ENCODE measurements at places on chromosomes 1 and 21.
A peak's percentile ranks its signal among the peaks of the same experiment; 100 is the strongest.

DNA sequence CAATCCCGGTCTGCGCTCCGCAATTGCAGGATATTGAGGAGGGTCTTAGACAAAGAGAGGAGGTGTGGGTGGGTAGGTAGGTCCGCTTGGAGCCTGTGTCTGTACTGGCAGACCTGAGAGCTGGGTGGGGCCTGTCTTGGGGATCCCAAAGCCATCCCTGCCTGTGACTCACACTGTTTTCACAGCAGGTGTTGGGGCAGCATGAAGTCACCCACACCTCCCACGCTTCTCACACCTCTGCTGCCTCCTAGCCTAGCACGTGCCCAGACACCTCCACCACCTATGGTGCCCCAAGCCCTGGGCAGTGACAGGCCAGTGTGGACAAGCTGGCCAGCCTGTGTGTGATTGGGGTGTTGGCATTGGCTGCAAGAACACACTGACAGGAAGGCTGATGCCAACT is 65.7 kb upstream of the ECE1 start:
- no peak for DNase-seq

GRCh38 chr1:24416666-24417391 is 1.2 kb downstream of the NIPAL3 start:
- peak; percentile 75 for DNase-seq

DNA sequence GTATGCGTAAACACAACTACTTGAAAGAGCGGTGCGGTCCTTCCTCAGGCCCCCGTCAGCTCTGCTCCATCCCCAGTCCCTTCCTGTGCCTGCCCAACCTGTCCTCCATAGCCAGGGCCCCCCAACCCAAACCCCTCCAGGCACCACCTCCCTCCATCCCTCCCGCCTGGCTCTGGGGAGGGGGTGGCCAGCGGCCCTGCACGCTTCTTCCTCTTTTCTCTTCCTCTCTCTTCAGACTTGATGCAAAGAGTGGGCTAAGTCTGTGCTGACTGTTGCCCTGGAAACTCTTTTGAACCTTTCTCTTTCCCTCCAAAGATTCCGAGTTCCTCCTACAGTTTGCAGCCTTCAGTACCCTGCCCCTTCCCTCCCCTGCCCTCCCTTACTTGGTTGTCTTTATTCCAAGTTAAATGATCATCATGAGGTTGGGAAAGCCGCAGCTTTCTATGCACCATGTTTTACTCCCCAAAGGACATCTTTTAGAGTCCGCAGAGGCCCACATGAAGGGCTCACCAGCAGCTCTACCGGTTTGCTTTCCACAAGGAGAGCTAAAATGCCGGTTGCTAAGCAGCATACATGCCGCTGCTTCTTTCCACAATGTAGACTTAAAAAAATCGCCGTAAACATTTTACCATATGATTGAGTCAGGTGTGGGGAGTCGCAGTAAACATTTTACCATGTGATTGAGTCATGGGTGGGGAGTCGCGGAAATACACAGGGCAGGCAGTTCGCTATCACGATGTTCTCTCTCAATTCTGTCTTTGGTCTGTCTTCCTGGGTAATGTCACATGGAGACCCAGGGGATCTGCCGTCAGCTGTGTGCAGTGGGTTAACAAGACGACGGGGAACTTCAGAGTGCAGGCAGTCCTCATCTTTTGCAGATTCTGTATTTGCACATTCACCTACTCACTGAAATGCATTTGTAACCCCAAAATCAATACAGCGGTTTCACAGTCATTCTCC is 525.3 kb downstream of the KIF26B start:
- DNase-seq, result no peak

DNA sequence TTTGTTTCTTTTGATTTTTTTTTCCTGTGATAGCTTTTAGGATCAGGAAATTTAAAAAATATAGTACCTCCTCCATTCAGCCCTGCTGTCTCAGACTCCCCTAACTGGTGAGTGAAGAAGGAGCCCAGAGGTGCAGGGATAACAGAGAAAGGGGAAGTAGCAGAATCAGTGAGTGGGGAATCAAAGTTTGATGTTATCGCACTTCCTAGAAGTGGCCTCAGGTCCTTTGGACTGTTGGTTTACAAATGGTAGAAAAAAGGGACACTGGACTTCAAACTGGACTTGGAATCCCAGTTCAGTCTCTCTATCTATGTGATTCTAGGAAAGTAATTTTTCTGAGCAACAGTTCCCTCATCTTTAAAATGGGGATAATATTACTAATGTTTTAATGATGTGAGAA is 99.5 kb downstream of the FGGY start:
- DNase-seq, result no peak

DNA sequence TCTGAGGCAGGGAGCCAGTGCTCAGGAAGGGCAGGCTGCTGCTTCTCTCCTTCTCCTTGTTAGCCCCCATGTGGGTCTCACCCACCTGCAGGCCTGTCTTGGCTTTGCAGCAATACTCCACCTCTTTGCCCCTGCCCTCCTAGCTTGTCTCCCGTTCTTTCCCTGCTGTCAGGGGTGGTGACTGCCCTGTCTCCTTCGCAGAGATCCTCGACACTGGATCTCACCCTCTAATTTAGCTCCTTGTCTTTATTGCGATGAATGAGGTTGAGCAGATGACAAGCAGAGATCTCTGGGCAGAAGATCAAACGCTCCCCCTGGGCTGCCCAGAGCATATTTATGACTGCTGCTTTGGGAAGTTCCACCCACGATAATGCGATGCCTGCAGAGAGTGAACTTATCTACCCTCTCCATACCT is 199.2 kb downstream of the ROR1 start:
- no peak for DNase-seq

DNA sequence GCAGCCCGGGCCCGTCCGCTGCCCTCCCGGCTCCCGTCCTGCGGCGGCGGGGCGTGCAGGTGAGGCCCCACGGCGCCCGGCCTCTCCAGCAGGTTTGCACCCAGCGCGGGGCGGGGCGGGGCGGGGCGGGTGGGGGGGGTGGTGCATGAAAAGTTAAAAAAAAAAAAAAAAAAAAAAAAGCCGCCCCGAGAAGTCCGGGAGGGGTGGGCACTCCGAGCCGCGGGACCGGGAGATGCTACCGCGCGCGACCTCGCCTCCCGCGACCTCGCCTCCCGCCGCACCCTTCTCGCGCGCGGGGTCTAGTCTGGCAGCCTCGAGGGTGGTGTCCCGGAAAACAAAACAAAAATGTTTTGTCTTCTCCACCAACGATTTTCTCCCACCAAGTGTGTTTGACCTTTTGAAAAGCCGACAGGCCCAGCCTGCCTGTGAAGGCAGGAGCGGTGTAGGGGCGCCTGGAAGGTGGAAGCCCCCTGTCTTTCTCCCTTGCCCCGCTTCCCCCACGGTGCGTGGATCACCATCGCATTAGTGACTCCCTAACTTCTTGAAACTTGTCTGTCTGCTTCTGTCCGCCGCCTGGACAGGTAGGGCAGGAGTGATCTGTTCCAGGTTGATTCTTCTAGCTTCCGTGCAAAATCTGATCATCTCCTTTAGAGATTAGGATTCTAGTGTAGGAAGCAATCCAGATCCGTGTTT is 569 bp downstream of the RCAN3 start:
- no peak for DNase-seq

- DNase-seq, result no peak
Observed at GRCh38 chr1:87402241-87403002, 73.7 kb downstream of the LMO4 start.

- DNase-seq, result peak; percentile 10
Observed at GRCh38 chr1:185375583-185375982, 58.5 kb upstream of the IVNS1ABP start.

DNA sequence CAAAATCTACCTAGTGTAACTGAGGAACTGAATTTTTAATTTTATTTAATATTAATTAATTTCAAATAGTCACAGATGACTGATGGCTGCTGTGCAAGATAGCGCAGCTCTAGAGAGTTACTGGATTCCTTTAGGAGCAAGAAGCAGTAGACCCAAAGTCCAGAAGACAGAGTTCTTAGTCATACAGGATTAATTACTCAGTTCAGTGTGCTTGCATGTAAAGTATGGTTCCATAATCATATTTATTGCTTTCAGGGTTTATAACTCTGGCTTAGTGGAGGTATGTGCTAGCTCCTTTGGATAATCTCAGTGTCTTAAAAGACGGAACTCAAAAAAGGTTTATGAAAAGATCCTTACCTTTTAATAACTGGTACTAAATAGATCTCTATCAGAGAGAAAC is 17.4 kb downstream of the CEPT1 start:
- no peak for DNase-seq

DNA sequence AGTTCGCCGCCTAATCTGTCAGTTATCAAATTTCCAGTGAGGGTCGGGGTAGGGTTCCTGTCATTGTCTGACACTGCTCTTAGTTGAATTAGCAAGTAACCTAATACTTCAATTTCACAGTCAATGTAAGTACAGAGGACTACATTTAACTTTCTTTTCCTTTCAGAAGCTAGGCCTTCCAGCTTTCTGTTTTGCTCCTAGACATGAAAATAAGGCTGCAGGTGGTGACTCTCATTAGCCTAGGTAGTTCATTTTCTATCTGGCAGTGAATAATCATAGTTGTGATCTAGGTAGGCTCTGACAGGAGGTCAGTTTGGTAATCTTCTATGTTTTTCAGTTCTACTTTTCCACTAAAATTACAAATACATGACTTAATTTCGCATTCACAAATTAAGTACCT is 783.1 kb downstream of the MRPL39 start:
- DNase-seq, result no peak

- DNase-seq, result peak; percentile 4
Observed at GRCh38 chr1:164720440-164721227, 161.7 kb downstream of the PBX1 start.

DNA sequence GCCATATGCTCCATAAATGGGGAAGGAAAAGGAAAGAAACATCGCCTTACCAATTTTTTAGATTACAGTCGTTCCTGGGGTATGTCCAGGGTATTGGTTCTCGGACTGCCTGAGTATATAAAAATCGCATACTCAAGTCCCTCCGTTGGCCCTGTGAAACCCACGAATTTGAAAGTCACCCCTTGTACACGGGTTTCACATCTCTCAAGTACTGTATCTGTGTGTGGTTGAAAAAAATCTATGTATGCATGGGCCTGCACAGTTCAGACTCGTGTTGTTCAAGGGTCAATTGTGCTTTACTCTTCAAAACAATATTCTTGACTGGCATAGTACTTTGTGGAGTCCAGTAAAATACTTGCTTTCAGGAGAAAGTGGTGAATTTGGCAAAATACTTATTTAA is 171.7 kb downstream of the HS2ST1 start:
- DNase-seq, result no peak

DNA sequence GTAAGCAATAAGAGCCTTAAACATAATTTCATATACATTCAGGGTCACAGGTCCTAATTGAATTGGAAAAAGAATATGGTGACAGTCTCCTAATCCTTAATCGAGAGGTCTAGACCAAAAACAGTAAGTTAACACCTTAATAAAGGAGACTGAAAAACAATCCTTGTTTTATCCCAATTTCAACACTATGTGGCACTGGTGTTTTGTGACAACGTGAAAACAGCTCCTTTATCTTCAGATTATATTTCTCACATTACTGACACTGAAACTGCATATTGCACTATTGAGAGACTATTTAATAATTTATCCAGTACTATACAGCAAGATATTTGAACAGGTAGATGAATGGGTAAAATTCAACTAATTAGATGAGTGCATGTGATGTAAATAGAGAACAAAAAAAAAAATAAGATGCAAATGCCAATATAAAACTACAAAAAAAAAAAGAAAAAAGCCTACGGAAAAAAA is 34.1 kb downstream of the TP53BP2 start:
- DNase-seq, result no peak

DNA sequence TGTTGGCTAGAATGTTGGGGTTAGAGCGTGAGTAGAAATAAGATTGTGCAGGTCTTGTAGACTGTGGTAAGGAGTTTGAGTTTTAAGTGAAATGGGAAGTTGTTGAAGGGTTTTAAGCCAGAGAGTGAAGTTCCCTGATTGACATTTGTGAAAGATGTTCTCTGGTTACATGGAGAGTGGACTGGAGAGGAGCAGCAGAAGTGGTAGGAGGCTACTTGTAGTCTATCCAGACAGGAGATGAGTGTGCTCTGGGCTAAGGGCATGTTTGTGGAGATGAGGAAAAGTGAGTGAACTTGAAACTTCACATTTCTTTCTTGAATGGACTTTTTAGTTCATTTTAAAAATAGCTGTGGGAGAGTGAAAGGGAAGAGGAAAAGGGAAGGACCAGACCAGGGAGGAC is 37.0 kb downstream of the F3 start:
- DNase-seq, result no peak

DNA sequence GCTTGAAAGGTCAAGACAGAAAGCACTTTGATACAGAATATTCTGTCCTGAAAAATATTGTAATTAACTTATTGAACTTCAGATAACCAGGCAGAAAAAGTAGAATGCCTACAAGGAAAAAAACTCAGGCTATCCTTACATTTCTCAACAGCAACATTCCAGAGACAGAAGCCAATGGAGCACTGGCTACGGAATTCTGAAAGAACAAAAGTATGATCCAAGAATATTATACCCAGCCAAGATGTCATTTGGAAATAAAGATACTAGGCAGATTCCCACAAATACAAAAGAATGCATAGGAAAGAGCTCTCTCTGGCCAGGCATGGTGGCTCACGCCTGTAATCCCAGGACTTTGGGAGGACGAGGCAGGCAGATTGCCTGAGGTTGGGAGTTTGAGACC is 5.8 kb upstream of the PPT1 start:
- no peak for DNase-seq

GRCh38 chr1:116164604-116165368 is 53.6 kb downstream of the MAB21L3 start:
- no peak for DNase-seq

DNA sequence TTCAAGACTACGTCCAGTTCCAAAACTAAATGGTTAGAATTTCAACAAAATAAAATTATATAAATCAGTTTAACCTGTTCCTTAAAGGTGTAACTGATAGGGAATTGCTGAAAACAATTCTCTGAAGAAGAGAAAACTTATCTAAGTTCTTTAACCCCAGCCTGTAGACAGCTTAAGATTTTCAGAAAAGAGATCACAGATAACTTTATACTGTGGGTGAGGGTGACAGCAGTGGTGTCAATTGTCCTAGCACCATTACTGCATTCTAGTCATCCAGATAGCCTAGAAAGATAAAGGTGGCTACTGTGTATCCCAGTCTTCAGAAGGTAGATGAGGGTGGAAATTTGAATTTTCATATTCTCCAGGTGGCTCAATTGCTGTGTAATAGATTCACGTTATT is 19.7 kb upstream of the DEGS1 start:
- DNase-seq, result no peak

DNA sequence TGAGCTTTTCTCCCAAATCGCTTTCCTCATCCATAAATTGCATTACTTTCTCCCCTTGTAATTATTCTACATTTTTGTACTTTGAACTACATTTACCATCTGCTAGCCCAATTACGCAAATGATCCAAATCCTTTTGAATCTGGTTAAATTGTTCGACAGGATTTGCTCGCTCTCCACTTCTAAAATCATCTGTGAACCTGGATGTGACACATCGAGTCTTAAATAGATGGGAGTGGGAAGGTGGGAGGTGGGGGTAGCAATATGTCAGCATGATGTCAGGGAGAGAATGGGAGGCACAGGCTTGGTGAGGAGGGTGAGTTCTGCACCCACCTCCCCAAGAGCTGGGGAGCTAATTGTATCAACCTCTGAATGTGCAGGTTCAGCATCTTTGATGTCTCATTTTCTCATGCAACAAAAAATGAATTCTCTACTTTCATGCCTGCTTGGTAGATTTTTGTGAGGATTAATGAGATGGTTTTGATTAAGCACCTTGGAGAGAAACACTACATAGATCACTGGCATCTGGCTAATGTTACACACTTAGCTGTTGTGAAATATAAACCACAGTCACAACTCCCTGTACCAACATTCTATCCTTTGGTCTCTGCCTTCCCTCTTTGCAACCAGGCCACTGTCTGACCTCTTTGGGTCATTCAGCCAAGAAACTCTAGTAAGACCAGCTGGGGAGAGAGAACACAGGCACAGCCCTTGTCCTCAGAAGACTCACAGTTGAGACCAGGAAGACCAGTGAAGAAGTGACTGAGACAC is 165.1 kb downstream of the DAB1 start:
- no peak for DNase-seq

GRCh38 chr21:42644223-42645208 is 8.9 kb upstream of the PDE9A start:
- no peak for DNase-seq
